ENCODE measurements at places on chromosomes 5 and 9.

GRCh38 chr9:120362446-120362845 lies 217.5 kb downstream of the CDK5RAP2 start:
- no peak for DNase-seq

DNA sequence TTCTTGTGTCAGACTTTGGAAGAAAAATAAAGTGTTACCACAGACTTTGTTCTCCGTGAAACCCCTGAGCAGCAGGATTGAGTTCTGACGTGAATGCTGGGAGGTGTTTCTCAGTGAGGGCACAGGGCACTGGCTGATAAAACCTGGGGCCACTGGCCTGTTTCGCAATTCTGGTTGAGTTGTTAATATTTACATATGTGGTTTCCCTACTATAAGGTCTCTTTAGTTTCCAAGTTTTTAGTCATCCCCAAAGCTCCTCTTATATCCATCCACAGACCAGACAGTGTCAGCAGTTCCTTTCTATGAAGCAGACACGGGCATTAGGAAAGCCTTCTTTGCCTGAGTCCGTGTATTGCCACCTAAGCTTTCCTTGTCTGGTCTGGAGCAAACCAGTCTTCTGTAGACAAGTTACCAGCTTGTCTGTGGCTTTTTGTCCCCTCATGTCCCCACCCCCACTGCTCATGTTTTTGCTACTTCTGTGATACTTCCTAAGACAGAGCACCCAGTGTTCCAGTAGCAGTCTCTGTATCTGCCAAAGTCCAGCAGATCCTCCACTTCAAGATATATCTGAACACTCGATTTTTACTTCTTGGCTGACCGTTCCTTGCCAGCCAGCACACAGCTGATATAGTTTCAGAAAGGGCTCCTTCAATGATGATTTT lies 42.0 kb downstream of the ACO1 start:
- peak; percentile 56 for DNase-seq

GRCh38 chr5:177988989-177989625 lies 6.9 kb downstream of the PROP1 start:
- no peak for DNase-seq

GRCh38 chr5:6636293-6636692 lies 3.1 kb downstream of the SRD5A1 start:
- DNase-seq = no peak

GRCh38 chr5:173443971-173444370 lies 115.8 kb upstream of the STC2 start:
- no peak for DNase-seq

DNA sequence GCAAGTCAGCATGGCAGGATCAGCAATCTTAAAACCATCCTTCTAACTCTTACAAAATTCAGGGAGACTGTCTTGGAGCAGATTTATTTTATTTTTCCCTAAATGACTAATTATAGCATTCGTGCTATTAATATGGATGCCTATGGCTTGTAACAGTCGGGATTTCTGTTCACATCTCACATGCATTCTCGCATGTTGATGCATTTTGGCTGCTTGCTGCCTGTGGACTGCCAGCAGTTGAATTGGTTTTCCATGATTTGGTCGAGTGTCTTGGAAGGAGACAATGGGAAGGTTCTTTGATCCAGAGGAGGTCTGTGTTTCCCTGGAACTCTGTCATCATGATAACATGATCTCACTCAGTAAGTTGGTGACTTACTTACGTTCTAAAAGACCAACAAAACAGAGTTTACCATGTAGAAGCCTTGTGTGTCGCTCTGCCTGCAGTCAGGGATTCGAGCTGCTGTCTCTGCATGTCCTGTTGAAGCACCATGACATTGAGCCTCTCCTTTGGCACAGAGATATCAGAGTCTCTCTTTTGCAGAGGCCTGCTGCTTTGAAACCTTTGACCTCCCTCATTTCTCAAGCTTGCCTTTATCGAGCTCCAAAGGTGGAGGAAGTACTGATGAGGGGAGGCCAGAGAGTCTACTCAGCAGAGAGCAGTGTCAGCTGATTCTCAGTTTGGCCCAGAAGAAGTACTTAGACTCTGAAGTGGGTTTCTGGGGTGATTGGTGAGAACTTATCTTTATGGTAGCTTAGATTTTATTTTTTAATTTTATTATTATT lies 82.4 kb downstream of the ARHGAP26 start:
- DNase-seq = peak; percentile 26

DNA sequence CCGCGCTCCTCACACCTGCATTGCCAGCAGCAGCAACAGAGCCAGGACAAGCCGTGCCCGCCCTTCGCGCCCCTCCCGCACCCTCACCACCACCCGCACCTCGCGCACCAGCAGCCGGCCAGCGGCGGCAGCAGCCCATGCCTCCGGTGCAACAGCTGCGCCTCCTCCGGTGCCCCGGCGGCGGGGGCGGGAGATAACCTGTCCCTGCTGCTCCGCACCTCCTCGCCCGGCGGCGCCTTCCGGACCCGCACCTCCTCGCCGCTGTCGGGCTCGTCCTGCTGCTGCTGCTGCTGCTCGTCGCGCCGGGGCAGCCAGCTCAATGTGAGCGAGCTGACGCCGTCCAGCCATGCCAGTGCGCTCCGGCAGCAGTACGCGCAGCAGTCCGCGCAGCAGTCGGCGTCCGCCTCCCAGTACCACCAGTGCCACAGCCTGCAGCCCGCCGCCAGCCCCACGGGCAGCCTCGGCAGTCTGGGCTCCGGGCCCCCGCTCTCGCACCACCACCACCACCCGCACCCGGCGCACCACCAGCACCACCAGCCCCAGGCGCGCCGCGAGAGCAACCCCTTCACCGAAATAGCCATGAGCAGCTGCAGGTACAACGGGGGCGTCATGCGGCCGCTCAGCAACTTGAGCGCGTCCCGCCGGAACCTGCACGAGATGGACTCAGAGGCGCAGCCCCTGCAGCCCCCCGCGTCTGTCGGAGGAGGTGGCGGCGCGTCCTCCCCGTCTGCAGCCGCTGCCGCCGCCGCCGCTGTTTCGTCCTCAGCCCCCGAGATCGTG lies 517 bp downstream of the KCNN2 start:
- no peak for DNase-seq

- no peak for DNase-seq
Measured at GRCh38 chr5:152689250-152689711, 284.2 kb upstream of the NMUR2 start.

- no peak for DNase-seq
Measured at GRCh38 chr5:131042021-131042789, 122.9 kb downstream of the HINT1 start.

DNA sequence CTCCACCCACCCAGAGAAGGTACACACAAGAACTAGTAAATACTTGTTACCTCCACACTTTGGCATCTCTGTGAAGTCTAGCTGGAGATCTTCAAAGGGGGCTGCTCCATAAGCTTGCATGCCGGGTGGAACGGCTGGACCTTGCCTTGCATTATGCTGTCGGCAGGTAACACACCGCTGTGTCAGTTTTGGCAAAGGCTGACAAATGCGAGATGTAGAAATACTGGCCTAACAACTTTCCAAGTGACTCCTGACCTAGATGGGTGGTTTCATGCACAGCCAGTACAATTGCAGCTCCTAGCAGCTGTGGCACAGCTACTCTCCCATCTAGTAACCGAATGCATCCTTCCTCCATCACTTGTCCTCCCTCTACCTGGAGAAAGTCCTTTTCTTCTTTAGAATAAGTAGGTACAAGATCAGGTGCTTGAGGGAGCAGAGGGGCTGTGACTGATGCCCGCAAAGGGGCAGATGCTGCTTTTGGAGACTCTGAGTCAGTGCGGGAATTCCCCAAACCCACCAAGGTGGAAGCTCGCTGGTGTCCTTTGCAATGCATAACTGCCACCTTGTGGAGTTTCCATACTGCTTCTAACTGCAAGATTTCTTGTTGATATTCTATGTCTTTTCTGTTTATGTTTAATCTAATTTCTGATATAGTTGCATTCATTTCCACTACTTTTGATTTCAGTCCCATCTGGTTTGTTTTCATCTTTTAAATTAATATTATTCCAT lies 78.4 kb downstream of the TMEM161B start:
- no peak for DNase-seq

DNA sequence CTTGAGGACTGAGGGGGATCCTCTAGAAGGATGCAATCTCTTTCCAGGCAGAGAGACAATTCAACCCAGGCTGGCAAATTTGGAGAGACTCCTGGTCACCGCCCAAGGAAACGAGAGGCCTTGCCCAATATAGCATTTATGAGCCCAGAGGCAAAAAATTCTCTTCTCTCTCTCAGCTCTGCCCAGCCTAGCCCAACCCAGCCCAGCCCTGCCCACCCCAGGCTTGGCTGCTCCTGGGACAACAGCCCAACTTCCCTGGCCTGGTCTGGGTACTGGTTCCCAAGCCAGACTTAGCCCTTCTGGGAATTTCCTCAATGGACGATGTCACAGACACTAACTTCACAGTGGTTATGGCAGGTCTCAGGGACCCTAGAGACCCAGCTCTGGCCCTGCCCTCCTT lies 116.5 kb downstream of the PSD2 start:
- DNase-seq = no peak

- peak; percentile 83 for DNase-seq
Measured at GRCh38 chr9:126373241-126373640, 46.6 kb downstream of the MVB12B start.

GRCh38 chr9:120514405-120514804 lies 65.6 kb downstream of the CDK5RAP2 start:
- DNase-seq = no peak

GRCh38 chr9:70567511-70567910 lies 153.1 kb upstream of the KLF9 start:
- peak; percentile 25 for DNase-seq

DNA sequence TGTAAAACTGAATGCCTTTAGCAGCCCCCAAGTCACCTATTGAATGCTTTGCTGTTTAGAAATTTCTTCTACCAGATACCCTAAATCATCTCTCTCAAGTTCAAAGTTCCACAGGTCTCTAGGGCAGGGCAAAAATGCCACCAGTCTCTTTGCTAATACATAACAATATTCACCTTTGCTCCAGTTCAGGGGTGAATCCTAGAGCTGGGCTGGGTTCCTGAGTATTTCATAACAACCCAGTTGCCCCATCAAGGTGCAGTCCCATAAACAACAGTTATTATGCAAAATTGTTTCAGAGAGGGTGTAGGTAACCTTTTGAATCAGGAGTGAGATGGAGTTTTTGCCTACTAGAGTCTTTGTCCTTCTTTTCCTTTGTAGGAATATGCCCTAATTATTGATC lies 19.0 kb upstream of the C1QTNF3 start:
- no peak for DNase-seq

DNA sequence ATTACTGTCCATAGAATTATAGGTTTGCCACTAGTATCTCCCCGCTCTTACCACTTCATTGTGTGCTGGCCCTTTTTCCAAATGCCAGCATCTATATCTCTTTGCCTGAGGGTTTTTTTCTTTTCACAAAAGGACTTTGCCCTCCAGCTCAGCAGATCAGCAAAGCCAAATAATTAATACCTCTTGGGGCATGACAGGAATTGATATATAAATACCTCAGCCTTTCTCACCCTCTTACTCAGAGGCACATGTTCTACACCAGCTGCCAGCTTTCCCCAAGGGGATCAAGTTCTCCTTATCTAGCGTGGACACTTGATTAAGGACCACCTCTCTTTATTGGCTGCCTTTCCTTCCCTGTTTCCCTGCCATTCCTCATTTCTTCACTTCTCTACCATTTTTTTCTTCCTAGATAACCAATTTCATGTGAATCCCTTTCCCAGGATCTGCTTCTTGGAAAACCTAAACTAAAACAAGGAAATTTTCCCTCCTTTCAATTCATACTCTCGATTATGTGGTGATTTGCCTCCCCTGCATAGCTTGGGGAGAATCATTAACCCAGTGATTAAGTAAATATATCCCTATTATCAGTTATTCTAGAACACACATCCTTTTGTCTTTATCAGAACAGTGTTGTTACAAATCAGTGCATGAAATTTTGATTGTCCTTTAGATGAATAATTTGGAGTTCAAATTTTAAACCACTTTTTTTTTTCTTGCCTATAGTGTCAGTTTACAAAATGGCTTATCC lies 6.9 kb upstream of the NUDT12 start:
- DNase-seq = no peak

GRCh38 chr5:159800131-159800840 lies 116.0 kb upstream of the ADRA1B start:
- no peak for DNase-seq

- DNase-seq = peak; percentile 44
Measured at GRCh38 chr9:26856413-26857032, 36.1 kb downstream of the CAAP1 start.

DNA sequence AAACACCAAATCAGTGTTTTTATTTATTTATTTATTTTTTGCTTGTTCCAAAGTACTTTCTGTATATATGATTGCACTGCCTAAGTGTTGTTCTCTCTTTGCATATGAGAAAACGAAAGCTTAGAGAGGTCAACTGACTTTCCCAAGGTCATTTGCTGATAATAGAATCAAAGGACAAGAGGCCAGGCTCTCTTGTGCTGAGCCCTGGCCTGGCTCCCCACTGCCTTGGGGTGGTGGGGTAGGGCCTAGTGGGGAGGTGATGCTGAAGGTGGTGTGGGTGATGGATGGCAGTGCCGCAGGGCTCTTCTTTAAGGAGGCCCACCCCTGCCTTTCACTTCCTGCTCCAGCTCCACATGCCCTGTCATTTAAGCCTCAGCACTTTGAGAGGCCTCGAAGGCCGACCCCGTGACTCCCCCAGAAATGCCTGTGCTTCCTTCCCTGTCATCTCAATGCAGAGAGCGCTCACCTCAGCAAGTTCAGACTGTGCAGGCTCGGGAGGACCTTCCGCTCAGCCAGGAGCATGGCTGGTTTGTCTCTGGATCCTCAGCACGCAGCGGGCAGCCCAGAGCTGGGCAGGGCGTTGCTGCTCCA lies 59.5 kb downstream of the SMIM23 start:
- DNase-seq = no peak

GRCh38 chr5:165521816-165522610 lies 2016.6 kb downstream of the MAT2B start:
- no peak for DNase-seq

GRCh38 chr5:121668635-121669034 lies 183.0 kb upstream of the FTMT start:
- DNase-seq = peak; percentile 67

DNA sequence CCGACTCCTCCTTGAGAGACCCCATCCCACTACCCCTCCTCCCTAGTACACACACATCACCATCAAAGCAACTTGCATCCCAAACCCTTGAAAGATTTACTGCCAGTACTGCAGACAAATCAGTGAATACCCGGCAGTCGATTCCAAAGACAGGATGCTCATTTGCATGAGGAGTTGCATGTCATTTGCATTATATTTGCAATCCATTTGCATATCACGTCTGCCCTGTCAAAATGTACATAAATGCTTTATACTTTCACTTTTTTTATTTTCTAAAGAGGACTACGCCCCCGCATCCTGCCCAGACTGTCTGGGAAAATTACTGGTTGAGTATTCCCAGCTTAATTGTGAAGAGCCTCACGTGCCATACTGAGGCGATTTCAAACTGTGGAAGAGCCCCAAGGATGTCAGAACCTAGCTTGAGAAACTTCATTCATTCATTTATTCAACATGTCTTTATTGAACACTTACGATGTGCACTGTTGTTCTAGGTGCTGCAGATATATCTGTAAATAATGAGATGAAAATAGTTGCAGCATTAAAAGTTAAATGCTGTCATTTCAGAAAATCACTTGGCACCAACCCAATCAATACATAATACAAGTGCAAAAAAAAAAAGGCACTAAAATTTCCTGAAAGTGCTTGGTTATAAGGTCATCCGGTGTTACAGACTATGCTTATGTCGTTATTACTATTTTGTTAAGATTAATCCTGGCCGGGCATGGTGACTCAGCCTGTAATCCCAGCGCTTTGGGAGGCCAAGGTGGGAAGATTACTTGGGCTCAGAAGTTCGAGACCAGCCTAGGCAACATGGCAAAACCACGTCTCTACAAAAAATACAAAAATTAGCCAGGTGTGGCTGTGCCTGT lies 17.2 kb upstream of the SIL1 start:
- no peak for DNase-seq

- no peak for DNase-seq
Measured at GRCh38 chr5:72233835-72234234, 86.2 kb downstream of the MRPS27 start.

Measured in fibroblast of upper back skin (primary cell).